ENCODE measurements at places on chromosomes 7 and 10. TPM values are rescaled to one million over a fixed set of nuclear protein-coding genes. Genes with fewer than 3 reads are reported as not detected.

- no peak for DNase-seq
Measured at GRCh38 chr7:12609561-12609960, 39.0 kb downstream of the SCIN start.

The ABHD11 gene
- 26.5 TPM for total RNA-seq

DNA sequence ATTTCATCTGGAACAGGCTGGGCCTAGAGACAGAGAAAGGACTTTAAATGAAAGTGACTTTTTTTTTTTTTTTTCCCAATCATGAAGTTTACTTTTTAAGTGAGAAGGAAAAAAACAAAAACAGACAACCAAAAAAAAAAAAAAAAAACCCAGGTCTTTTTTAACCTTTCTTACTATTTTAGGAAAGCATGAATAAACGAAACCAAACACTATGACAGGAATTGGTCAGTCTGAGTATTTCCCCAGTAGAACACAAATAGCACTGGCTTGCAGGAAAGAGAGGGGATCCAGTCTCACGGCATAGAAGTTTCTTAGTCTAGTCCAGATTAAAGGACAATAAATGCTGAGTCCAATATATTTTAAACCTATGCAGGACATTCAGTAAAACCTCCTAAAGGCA, 180.5 kb upstream of the CCDC6 start:
- no peak for DNase-seq

The LIPJ gene
- total RNA-seq: not detected

DNA sequence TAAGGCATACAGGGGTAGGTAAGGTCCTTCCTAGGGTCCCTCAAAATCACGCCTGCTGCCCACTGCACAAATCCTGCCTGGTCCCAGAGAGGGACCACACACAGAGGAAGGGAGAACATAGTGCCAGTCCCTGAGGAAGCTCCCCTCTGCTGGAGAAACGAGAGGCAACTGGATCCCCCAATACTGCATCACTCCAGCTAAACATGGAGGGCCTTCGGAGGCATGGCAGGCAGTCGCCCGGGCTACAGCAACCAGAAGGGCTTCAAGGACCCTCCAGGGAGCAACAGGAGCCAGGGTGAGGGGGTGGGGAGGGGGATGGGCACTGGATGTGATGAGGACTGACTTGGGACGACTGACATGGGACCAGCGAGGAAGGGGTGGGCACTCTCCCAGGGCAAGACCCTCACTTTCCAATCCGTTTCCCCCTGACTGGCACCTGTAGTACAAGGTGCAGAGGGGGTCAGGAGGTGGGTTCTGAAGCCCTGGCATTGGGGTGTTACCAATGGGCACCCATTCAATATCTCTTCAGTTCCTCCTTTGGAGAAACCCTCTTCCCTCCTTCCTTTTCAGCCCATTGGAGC, 21.7 kb downstream of the DDIT4 start:
- no peak for DNase-seq

- no peak for DNase-seq
Measured at GRCh38 chr10:51260376-51260775, 186.1 kb downstream of the PRKG1 start.

- DNase-seq: peak; percentile 1
Measured at GRCh38 chr10:86207226-86207625, 159.4 kb downstream of the GRID1 start.

The ACSL5 gene
- 0.22 TPM for total RNA-seq

The PSPH gene
- total RNA-seq: 49.2 TPM

The UCN3 gene
- total RNA-seq: not detected

The PCGF5 gene
- 5.1 TPM for total RNA-seq

- no peak for DNase-seq
Measured at GRCh38 chr10:3542185-3542611, 242.8 kb downstream of the KLF6 start.

DNA sequence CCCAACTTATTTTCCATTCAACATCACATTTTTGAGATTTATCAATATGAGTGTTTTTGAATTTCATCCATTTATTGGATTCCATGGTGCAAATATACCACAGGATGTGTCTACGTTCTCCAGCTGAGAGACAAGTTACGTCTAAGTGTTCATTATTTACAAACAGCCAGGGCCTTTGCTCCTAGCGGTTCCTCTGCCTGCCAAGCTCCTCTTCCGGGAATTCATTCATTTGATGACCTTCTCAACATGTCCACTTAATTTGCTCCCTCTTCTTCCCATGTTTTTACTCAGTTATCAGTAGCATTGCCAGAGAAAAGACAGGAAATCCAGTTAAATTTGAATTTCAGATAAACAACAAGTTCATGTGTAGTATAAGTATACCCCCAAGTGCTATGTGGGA, 321.7 kb downstream of the PRPF18 start:
- no peak for DNase-seq

- DNase-seq: no peak
Measured at GRCh38 chr7:135333946-135334345, 100.3 kb downstream of the STRA8 start.

The CALHM1 gene
- total RNA-seq: 0.30 TPM

GRCh38 chr10:82319562-82319961, 444.6 kb downstream of the NRG3 start:
- DNase-seq: peak; percentile 32

DNA sequence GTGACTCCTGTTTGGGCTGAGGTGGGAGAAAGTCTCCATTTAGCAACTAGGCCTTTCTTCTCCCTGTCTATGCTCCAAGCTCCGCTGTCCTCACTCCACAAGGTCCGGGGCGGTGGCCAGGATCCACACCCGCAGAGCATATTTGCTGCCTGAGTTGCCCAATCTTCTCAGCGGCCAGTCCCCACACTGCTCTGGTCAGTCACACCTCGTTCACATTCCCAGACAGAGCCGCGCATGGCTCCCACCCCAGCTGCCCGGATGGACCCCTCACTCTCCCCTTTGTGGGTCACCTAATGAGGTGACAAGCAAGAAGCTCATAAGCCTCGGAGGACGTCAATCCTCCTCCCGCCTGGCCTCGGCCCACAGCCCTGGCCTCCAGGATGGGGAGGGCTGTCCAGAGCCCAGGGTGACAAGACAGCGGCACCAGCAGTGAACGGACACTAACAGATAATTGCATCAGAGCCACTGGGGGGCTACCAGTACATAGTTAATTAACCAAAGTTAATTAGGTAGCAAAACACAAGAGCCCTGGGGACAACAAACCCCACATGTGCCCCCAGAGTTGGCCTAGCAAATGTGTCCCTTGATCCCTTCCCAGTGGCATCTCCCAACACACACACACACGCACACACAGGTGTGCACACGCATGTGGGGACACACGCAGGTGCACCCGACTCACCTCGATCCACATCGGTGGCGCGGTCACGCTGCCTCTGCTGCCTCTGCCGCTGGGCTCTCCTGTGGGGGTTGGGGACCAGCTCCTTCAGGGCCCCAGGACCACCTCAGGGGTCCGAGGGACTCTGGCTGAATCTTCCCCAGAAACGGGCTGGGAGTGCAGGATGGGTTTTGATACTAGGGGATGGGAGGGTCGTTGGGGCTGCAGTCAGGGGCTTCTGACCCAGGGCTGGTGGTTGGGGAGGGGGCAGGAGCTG, 11.8 kb downstream of the EPHA1 start:
- no peak for DNase-seq

The GHRHR gene
- 4.0 TPM for total RNA-seq

DNA sequence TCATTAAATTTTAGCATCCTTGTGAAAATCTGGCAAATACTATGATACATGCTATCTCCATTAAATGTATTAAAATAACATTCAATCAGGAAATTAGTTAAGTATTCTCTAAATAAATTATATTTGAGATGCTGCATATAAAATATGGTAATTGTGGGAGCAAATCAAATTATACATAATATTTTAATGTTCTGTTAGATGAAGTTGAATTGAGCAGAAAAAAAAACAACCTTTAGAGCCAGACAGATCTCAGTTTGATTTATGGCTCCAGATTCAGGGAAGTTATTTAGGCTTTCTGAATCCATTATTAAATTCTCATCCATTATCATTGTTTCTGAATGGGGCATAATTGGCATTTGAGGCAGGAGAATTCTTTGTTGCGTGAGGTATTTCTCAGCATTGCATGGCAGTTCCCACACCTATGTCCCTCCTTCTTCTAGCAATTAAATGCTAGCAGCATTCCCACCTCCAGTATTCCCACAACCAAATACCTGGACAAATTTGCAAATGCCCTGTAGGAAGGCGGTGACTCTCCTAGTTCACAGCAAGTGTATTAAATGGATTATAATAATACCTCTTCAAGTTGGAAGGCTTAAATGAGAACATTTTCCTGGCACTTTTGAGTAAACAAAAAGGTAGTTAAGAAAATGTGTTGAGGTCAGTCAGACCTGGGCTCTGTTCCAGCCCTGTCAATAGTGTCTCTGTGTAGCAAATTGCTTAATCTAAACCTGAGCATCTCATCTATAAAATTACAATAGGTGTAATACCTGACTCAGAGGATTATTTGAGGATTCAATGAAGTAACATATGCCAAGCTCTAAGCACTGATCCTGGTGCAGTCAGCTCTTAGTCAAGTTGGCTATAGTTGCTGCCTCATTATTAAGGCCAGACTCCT, 108.9 kb downstream of the RNLS start:
- DNase-seq: no peak

The SLC16A9 gene
- total RNA-seq: 4.0 TPM

The AIFM2 gene
- 4.4 TPM for total RNA-seq

The PRSS1 gene
- 14.8 TPM for total RNA-seq

DNA sequence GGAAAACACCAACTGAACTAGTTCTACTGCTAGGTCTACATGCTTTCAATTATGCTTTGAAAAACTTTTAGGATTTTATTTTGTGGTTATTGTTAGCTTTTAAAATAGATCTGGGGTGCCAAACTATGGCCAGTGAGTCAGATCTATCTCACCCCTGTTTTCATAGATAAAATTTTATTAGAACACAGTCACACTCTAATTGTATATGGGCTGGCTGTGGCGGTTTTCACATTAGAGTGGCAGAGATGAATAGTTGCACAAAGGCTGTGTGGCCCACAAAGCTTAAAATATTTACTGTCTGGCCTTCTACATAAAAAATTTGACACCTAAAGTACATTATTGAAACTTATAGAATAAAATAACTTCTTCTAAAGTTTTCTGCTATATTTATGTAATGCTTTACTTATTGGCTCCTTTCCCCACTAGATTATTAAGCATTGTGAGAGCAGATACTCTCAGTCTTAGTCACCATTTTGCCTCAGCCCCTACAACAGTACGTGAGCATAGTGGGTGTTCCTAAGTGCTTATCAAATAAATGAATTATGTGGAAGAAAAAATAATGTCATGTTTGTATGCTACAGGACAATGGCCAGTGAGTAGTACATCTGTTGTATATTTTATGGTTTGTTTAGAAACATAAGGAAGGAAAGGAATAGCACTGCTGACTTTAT, 5.4 kb upstream of the SUV39H2 start:
- DNase-seq: no peak

GRCh38 chr7:111744501-111745155, 182.3 kb upstream of the IMMP2L start:
- no peak for DNase-seq

DNA sequence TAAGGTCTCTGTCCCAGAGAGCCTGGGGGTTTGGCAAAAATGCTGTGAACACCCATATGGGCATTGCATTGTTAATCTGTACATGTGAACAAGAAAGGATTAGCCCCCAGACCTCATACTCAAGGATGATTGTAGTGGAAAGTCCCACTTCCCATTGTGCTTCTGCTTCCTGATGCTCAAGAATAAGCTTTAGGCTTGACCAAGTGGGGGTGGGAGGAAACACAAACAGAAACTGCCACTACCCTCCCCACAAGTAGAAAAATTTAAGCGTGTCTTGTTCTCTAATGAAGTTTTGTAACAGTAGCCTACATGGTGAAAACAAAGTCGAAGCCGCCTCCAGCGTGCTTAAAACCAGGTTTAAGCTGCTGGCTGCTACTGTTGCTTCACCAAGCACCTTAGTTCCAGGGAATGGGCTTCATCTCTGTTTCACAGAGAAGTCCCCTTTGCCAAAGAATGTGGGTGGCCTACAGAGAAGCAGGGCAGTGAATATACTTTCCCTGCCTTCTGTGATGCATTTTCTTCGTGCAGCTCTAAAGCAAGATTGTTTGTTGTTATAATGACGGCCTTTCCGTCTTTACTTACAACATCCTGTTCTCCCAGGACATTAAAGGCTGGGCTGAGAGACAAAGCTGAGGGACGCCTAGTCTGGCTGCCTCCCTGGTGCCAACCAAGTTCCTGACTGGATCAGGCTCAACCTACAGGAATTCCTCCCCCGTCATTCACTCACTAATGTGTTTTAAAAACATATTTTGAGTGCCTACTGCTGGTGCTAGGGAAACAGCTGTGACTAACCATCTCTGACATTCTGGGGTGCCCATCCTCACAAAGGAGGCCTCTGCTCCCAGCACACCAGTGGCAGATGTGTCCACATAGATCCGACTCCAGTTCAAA, 32.1 kb upstream of the CCSER2 start:
- DNase-seq: peak; percentile 21

GRCh38 chr10:62900829-62901571, 84.8 kb upstream of the EGR2 start:
- no peak for DNase-seq

DNA sequence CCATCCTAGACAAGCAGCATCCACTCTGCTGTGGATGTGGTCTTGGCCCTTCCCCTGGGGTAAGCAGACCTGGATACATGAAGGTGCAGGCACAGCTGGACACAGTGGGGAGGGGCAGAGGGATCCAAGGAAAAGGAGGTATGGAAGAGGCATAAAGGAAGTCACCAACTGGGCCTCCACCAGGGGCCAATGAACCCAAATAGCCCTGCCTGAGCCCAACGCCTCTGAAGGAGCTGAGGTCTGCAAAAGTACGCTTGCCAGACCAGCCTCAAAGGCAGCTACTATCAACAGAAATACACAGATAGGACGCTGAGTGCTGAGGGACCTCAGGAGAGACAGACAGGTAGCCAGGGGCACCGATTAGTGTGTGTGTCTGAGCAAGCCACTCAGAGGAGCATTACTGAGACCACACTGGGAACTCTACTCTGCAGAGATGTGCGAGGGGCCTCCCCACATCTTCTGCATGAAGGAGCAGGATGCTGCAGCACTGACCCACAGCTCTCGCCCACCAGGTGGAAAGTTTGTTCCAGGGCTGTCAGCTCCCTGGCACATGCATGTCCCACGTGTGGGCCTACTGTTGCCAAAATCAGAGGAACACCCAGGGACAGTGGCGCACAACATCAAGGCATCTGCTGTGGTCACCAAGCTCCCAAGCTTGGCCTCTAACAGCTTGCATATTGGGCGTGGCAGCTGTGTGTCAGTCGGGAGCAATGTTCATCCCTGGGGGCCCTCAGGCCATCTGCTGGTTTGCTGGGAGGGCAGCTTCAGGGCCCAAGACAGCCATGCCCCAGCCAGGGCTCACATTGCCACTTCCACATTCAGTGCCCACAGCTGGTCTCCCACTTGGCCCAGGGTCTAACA, 40.0 kb downstream of the MKI67 start:
- DNase-seq: no peak

The SEMA4G gene
- 13.0 TPM for total RNA-seq
